Mucosa of gallbladder (tissue), 1 donor: ENCODE measurements at places on chromosomes 2 and 18.

GRCh38 chr2:33274524-33274923 is 201.9 kb upstream of the RASGRP3 start:
- no peak for DNase-seq

GRCh38 chr18:50662775-50663383 is 103.0 kb downstream of the MAPK4 start:
- no peak for DNase-seq

GRCh38 chr2:222108497-222108896 is 190.3 kb downstream of the PAX3 start:
- no peak for DNase-seq

GRCh38 chr18:58805467-58806187 is 59.0 kb upstream of the ZNF532 start:
- DNase-seq = no peak

DNA sequence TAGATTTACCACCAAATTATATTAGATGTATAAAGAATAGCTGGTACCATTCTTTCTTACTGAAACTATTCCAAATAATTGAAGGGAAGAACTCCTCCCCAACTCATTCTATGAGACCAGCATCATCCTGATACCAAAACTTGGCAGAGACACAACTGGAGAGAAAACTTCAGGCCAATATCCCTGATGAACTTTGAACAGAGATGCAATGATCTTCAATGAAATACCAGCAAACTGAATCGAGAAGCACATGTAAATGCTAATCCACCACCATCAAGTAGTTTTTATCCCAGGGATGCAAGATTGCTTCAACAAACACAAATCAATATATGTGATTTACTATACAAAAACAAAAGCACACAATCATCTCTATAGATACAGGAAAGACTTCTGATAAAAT is 329.8 kb downstream of the RDH14 start:
- no peak for DNase-seq

- no peak for DNase-seq
Observed at GRCh38 chr18:25825056-25825455, 265.4 kb downstream of the SS18 start.

DNA sequence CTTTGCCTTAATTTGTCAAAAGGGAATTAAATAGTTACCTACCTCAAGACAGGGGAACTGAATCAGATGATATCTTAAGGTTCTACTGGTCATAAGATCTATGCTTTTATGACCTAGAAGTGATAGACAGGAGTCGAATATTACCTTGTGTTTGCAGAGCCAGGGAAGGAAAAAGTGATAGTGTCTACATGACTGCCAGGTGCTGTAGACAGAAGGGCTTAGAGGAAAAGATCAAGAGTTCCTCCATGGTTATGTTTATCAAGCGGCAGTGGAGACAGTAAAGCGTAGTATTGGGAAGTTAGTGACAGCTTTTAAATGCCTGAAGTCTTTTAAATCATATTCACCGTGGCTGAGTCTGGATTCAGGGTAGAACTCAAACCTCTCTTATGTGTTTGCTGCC is 11.9 kb downstream of the CRIM1 start:
- no peak for DNase-seq

GRCh38 chr2:241304039-241304670 is 11.3 kb downstream of the HDLBP start:
- DNase-seq = no peak

DNA sequence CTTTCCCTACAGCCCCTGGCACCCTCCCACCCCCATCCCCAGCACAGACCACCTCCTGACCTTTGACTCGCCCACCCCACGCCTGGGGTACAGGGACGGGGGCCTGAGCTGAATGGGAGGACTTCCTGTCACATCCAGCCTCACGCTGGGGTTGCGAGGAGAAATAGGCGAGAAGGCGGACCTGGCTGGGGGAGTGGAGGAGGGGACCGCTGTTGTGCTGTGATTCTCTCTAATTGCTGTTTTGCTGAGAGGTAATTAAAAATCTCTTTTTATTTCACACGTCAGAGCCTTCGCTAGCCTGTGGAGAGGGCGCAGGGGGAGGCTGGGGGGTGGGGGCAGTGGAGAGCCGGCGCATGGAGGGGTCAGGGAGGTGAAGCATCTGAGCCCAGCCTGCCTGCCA is 9.7 kb upstream of the ECEL1 start:
- no peak for DNase-seq

GRCh38 chr2:197254776-197255530 is 55.6 kb downstream of the ANKRD44 start:
- no peak for DNase-seq

DNA sequence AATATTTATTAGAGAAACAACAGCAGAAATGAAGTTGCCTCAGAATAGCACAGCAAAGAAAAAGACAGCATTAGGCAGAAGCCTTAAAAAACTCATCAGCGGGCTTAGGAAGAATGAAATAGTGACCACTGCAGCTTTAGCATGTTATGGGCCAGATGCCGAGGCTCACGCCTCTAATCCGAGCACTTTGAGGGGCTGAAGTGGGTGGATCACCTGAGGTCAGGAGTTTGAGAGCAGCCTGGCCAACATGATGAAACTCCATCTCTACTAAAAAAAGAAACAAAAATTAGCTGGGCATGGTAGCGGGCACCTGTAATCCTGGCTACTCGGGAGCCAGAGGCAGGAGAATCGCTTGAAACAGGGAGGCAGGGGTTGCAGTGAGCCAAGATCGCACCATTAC is 32.4 kb downstream of the AP1S3 start:
- DNase-seq = no peak

DNA sequence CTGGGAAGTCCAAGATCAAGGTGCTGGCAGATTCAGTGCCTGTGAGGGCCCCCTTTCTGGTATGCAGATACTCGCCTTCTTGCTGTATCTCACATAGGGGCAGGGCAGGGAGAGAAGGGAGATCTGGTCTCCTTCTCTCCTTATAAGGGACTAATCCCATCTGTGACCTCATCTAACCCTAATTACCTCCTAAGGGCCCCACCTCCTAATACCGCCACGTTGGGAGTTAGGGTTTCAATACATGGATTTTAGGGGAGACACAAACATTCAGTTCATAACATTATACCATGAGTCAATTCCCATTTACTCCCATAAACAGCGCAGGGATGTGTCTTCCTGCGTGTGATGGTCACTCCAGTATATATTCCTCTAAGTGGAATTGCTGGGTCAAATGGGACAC is 73.8 kb upstream of the TXNDC2 start:
- no peak for DNase-seq

- DNase-seq = no peak
Observed at GRCh38 chr2:218981881-218982585, 3.0 kb downstream of the FEV start.

DNA sequence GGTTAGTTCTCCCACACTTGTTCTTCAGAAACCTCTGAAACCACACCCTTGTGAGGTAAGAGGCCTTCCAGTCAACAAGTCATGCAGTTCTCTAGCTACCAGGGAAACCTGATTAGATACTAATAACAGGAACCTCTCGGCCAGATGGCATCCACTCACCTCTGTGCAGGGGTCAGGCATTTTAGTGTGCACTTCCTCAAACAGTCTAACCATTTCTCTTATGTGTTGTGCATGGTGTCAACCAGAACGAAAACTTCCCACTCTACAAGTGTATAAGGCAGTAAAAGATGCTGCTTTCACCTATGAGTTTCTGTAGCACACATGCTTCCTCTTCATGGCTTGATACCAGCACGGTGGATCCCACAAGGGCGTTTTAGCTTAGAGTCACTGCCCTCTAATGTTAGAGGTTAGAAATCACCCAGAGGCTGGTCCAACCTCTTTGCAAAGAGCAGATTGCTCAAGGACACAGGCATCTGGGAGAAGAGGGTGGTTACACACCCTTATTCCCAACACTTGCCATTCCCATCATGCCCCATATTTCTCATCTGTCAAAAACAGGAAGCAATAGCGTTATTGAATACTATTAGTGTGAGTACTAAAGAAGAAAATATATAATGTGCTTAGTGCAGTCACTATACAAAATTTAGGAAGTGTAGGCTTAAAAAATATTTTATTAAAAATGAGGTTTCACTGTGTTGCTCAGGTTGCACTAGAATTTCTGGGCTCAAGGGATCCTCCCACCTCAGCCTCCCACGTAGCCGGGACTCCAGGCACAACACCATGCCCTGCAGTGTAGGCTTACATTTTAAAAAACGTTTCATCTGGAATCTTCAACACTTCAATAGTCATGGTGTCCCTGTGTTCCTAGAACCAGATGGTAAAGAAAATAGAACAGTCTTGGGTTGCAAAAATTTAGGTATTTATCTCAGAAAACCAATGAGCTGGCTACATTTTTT is 34.5 kb upstream of the RAB31 start:
- DNase-seq = peak; percentile 78

- DNase-seq = no peak
Observed at GRCh38 chr2:20576598-20577115, 74.2 kb downstream of the HS1BP3 start.

- DNase-seq = no peak
Observed at GRCh38 chr2:143157418-143157817, 28.2 kb downstream of the ARHGAP15 start.
